ENCODE measurements at places on chromosomes 12 and 14.

- DNase-seq: no peak
Observed at GRCh38 chr14:72638021-72638420, 255.9 kb downstream of the DPF3 start.

DNA sequence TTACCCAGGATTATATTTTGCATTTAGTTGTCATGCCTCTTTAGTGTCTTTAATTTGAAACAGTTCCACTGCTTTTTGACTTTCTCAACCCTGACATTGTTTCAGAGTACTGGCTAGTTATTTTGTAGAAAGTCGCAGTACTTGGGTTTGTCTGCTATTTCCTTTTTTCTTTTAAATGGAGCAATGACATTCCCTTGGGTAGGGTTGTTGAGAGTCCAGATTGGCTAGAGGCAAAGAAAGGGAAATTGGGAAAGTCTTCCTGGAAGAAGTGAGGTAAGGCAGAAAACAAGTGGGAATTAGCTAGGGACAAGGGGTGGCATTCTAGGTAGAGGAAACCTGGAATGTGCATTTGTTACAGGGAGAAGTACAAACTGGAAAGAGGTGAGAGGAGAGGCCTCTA is 245.9 kb downstream of the EMP1 start:
- no peak for DNase-seq

GRCh38 chr12:42819846-42820245 is 230.3 kb upstream of the PRICKLE1 start:
- DNase-seq: no peak

DNA sequence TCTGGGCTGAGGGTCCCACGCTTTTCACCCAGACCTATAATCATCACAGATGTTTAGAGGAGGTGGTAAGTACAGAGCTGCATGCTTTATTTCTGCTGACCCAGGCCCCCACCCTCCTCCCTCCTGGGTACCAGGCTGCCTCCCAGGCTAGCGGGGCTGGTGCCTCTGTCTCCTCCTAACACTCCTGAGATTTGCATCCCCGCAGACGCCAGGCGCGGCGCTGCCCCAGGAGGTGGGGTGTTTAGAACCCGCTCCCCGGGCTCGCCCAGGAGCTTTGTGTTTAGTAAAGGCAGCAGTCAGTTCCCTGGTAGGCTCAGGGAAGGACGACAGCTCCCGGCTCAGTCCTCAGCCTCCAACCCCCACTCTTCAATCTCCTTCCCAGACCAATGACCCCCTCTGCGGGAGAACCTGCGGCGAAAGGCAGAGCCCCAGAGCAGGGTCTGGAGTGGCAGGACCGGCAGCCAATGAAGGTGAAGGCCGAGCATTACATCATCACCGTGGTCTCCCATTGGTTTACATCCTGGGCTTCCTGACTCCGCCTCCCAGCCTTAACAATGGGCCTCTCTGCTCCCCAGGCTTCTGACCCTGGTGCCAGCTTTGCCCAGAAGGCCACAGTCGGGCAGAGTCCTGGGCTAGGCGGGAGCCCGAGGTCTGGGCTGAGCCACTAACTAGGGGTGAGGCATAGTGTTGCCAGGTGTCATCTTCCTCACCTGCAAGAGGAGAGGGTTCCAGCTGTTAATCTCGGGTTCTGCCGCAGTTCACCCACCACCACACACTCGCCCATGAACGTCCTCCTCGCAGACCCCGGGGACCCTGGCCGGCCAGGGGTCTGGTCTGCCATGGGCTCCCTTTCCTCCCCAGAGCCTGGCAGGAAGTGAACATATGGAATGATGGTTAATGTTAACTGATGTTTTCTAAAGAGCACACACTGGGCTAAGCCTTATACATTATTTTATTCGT is 57.5 kb downstream of the CALM1 start:
- DNase-seq: no peak

DNA sequence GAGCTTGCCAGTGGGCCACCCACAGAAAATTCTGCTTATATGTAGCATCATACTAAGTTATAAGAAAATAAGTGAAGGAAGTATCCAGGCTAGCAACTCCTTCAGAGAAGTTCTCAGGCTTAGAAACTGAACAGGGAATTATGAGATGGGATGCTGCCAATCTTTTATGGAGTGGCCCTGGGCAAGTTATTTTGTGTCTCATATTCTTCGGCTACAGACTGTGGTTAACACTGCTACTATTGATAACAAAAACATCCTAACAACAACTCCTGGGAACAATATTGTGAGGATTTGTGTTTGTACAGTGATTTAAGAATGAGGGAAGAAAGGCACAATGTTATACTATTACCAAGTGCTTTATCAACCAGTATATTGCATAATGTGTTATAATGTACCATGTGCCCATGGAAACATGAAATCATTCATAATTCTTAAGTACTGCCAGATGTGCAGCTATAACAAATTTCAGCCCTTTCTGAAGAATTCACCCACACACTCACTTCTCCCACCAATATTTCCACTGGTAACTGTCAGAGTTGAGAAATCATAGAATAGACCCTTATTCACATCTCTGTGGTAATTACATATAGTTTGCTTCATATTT is 113.3 kb upstream of the SOX5 start:
- DNase-seq: no peak

DNA sequence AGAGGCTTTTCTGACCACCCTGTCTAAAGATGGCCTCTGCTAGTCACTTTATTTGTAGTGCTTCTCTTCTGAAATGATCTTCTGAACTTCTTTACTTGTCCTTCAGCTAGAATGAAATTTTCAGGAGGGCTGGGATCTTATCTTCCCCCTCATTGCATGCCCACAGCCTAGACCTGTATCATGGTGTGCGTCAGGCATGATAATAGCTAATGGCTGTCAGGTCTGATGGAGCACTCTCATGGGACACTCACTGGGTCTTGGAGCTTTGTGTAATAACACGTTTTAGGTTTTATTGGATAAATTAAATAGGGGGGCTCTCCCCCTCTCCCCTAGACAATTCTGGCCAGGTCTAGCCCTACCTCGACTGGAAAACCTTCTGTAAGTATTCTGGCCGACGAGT is 97.1 kb upstream of the NRXN3 start:
- no peak for DNase-seq

- DNase-seq: no peak
Observed at GRCh38 chr12:42221726-42222125, 16.3 kb downstream of the YAF2 start.

Measured in stimulated activated CD4-positive, alpha-beta T cell treated with anti-CD3 and anti-CD28 coated beads, Interleukin-15, amount 100 ng/mL, for 1 hour (primary cell).